ENCODE measurements at places on chromosomes 2 and 18.

DNA sequence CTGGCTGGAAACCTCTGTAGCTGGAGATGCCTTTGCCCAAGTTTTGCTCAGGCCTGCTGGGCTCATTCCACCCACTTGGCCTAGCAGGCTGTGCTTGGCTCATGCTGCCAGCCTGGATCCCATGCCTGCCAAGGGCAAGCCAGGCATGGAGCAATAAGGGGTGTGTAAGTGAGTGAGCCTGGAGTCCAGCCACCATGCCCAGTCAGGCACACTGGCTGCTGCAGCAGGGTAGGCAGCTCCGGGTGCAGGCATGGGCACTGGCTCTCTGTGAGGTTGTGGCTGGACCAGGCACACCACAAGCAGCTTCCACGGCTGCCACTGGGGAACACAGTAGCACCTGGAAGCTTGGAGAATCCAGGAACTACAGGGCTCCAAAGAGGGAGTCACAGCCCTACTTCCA lies 147.7 kb upstream of the HS6ST1 start:
- DNase-seq, result no peak

DNA sequence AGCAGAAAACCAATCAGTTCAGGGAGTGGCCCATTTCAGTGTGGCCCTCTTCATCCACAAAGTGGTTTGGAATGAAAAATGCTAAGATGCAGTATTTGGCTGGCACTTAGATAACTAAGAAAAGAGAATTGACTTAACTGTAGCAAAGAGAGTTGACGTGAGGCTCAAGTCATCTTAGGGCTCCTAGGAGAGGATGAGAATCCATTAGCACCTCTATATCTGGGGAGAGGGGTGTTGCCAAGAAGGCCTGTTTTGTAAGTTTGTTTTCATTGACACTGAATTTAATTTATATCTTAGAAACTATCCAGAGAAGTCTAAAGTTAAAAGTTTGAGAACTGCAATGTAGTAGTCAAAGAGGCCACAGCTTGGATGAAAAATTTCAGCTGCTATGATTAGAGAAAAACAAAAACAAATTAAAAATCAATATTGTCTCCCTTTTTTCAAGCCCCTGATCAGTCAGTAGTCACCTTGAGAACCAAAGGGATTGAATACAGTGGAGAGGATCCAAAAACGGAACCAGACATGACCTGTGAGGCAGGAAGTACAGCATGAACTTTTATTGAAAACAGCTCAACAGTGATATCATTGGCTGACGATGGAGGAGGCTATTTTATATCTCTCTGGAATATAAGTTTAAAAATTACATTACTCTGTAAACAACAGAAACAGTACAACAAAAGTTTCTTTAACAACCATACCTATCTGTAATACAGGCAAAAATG lies 52.7 kb downstream of the PHLPP1 start:
- no peak for DNase-seq

DNA sequence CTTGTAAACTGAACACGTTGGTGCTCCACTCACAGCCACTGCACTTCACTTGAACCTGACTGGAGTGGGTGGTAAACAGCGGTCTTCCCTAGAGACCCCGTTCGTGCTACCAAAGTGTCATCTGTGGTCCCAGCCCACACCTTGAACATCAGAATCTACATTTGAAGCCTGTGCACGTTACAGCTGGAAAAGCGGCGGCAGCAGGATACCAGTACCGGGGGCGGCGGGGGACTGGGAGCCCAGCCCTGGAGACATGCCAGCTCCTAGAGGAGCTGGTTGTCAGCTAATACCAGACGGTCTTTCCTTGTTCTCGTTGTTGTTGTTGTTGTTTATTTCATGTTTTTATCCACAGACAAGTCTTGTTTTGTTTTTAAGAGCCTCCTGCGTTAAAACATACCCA lies 156.7 kb downstream of the WDSUB1 start:
- no peak for DNase-seq

DNA sequence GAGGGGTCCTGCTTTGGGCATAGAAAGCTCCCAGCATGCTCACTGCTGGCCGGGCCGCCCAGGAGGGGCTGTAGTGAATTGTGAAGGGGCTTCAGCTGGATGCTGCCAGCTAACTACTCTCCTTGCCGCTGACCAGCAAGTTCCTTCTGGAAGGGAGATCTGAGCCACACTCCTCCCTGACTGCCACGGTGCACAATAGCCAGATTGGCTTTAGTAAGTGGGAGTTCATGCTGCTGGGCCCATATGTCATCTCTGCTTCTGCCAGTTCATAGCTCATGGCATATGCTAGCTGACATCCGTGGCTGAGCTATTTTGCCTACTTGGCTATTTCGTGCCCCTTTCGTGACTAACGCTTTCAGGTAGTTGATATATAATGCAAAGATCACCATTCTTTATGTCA lies 51.6 kb upstream of the ROCK2 start:
- DNase-seq, result no peak

DNA sequence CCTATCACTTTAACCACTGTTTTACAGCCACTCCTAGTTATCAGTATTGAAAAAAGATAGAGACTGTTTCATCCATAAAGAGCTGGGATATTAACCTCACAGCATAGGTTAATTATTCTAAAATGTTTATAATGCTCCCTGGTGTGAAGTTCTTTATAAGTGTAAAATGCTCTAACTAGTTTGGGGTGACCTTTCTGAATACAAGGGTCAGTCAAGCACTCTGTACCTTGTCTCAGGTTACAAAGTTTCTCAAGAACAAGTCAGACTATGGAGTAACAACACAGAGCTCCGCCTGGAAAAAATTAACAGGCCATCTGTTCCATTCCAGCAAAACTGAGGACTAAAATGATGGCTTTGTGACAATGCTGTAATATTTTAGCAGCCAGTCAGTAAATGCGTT lies 107.4 kb downstream of the NOL4 start:
- DNase-seq, result no peak

GRCh38 chr2:106076941-106077340 lies 117.2 kb downstream of the UXS1 start:
- DNase-seq, result no peak

DNA sequence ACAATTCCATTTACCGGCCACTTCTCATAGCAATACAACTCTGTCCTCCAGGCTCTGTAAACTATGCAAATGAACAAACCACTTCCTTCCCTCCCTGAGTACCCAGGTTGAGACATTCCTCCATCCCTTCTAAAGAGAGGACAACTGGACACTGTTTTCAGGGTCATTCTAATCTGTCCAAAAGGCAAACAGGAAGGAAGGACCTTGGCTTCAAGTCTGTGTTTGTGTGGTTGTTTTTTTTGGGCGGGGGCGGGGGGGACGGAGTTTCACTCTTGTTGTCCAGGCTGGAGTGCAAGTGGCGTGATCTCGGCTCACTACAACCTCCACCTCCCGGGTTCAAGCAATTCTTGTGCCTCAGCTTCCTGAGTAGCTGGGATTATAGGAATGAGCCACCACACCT lies 3.3 kb downstream of the TFCP2L1 start:
- DNase-seq, result no peak

- no peak for DNase-seq
These were observed 107.0 kb downstream of the PDE1A start for GRCh38 chr2:182319556-182320505.
